ENCODE measurements at places on chromosomes 3 and 15.

DNA sequence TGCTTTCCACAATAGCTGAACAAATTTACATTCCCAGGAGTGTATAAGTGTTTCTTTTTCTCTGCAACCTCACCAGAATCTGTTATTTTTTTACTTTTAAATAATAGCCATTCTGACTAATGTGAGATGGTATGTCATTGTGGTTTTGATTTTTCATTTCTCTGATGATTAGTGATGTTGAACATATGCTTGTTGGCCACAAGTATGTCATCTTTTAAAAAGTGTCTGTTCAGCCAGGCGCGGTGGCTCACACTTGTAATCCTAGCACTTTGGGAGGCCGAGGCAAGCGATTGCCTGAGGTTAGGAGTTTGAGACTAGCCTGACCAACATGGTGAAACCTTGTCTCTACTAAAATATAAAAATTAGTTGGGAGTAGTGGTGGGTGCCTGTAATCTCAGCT lies 619.3 kb downstream of the SI start:
- no peak for DNase-seq

DNA sequence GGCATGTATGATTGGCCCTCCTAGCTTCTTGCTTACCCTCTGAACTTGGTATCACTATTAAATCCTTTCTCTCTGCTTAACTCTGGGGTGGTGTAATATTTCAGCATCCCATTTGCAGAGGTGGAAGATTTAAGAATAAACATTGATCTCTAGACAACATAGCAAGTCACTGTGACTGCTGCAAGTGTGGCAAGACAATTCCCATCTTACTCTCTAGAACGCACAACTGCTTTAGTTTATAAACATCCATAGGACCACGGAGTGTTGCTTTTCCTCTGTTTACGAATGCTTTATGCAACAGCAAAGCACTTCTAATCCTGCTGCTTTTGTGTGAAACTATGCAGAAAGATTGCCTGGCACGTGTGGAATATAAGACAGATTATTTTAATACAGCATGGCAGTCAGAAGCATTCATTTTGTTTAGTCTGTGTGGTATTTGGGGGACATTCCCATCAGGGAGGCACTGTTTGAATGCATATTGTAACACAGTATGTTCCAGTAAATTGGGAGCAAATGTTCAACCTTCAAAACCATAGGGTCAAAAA lies 338.9 kb upstream of the TMCO5A start:
- DNase-seq: no peak

GRCh38 chr3:64578062-64578770 lies 109.6 kb downstream of the ADAMTS9 start:
- no peak for DNase-seq

GRCh38 chr3:70400194-70400593 lies 87.8 kb upstream of the MDFIC2 start:
- DNase-seq: no peak

DNA sequence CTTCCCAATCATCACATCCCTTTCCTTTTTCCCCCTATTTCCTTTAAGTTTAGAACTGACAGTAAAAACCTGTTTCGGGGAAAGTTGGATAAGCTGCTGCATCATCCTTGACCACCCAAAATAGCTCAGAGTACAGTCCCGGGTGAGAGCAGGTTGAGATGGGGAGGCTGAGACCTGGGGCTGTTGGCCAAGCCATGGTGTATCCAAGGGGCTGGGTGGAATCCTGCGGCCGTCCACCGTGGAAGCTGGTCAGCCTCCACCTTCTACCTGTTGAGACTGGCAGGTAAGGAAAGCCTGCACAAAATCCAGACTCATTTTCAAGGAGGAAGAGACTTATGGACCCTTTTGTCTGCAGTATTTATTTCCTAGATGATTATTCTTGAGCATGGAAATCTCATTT lies 128.2 kb upstream of the PLXNA1 start:
- no peak for DNase-seq

DNA sequence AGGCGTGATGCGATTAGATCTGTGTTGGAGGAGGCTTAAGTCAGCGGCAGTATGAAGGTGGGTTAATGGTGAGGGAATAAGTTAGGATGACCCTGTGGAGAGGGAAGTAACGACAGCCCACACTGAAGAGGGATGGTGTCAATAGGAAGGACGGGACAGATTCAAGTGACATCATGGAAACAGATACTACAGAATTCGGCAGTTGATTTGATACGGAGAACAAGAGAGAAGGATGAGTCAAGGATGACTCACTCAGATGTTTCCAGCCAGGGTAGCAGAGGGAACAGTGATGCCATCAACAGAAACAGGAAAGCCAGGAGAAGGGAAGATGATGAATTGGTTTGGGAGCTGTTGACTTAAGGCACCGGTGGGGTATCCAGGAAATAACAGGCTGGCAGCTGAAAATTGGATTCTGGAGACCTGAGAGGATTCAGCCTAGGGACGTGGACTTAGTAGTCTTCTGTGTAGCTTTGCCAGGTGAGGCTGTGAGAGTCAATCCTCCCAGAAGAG lies 38.0 kb downstream of the SHC4 start:
- DNase-seq: no peak

DNA sequence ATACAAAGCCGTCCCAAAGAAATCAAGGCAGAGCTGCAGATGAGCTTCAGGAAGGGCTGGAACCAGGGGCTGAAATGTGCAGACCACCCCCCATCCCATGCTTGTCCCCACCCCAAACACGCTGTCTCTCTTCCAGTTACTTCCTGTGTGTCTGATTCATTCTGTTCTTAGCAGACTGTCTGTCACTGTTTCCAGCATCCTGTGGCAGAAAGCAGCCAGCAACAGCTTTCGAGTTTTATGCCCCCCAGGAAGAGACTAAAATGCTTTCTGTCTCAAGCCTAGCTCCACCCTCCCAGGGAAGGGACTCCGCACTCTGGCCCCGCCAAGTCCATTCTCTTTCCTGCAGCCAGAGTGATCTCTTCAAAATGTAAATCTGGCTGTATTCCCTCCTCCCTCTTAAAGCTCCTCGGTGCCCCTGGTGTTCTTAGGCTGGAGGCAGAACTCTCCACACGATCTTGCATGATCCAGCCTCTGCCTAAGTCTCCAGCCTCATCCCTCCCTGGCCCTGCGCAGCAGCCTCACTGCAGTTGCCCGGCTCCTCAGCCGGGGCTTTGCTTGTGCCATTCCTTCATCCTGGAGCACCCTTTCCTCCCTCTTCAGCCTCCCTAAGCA lies 41.5 kb downstream of the HRH1 start:
- no peak for DNase-seq

- no peak for DNase-seq
These were observed 228.7 kb downstream of the MBNL1 start for GRCh38 chr3:152497457-152497856.

DNA sequence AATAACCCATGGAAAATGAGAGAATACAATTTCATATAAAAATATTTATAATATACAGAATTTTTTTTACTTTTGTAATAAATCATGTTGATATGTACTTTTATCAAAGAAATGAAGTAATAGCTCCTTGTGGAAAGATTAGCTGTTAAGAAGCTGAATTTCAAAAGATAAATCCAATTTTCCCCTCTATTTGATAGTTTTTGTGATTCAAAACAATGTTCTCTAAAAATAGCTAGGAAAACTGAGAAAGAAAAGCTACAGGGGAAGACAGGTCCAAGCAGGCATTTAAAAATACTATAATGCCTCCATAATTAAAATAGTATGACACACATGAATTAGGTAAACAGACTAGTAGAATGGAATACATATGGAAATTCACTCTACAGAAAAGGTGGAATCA lies 44.9 kb downstream of the SCAPER start:
- no peak for DNase-seq

GRCh38 chr3:8987645-8988383 lies 24.5 kb upstream of the RAD18 start:
- peak; percentile 64 for DNase-seq

DNA sequence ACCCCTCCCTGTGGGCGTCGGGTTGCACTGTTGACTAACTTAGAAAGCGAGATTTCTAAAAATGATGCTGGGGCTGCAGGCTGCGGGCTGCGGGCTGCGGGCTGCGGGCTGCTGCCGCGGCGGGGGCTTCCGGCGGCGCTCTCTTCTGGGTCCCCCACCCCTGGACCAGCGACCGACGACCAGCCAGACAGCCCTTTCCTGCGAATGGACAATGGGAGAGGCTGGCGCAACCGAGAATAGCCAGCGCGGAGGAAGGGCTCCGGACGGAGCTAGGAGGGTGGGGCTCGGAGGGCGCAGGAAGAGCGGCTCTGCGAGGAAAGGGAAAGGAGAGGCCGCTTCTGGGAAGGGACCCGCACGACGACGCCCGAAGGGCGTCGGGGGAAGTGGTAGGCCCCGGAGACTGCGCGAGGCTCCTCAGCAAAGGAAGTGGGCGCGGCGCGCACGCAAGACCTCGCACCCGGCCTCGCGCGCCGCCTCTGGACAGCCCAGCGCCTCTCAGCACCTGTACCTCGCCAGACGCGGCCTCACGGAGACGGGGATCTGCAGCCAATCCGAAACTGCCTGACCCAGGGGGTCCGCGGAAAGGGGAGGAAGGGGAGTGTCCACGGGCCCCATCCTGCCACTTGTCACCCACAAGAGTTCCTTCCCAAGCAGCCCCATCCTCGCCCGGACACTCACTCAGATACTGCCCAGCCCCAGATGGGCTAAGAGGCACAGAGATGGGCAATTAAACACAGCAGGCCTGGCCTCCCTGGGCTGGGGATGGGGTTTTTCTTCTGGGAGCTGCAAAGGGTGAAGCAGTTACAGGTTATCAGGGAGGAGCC lies 70.7 kb downstream of the SLC12A8 start:
- DNase-seq: peak; percentile 83

DNA sequence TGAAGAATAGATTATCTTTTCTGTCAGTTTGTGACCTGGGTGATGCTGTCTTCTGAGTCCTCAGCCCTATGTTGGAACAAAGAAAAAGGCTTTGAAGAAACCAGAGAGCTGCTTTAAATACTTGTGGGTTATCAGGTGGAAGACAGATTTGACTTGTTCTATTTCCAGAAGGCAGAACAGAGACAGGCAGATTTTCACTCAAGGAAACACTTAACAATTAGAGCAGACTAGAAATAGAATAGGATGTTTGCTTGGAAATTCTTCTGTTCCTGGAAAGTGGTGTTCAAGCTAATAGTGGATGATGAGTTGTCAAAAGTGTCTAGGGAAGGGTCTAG lies 219.4 kb downstream of the UBE2E2 start:
- no peak for DNase-seq

GRCh38 chr15:64152507-64153387 lies 1.2 kb downstream of the SNX22 start:
- DNase-seq: peak; percentile 18

DNA sequence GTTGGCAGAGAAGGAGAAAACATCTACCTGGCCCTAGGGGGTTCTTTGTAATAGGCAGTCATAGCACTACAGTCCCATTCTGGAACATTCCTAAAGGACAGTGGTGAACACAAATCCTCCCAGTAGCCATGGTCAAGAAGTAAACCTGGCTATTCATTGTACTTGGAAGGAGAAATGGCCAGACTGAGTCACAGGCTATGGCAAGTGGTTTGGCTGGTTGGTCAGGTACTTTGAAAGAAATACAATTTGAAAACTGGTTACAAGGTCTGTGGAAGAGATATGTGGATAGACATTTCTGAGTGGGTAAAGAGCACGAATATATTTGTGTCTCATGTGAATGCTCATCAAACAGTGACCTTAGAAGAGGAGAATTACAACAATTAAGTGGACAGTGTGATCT lies 33.0 kb upstream of the FAN1 start:
- DNase-seq: no peak

DNA sequence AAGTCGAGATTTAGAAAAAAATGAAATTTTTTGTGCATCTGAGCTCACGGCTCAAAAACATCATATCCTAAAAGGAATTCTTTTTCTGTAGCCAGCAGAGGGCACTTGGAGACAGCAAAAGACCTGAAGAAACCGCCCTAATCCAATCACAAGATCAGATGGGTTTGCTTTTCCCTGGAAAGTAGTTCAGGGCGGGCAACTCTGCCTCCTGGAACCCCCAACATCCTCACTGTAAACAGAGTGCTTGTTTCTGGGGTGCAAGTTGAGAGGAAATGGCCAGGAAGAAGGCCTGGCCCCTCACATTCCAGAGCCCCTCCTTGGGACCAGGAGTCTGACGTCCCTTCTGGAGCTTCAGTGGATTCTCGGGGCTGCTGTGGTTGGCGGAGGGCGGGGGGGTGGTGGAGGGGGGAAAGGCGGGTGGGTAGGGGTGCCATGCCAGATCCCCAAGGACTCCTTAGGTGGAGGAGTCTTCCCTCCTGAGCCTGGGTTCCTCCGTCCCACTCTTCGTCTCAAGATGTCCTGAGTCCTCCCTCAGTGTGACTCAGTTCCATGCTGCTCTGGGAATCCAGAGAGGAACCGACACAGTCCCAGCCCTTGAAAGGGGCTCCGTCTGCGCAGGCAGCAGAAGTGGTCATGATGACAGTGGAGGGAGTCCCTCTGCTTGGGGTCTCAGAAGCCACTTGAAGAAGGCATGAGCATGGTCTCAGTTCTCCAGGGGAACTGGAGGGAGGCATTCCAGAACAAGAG lies 35.9 kb downstream of the CCK start:
- no peak for DNase-seq

- DNase-seq: no peak
These were observed 24.9 kb upstream of the RASGRP1 start for GRCh38 chr15:38589502-38589901.

- no peak for DNase-seq
These were observed 186.9 kb downstream of the MAGI1 start for GRCh38 chr3:65851827-65852226.

- no peak for DNase-seq
These were observed 19.5 kb downstream of the SIDT1 start for GRCh38 chr3:113551820-113552219.

GRCh38 chr3:44712455-44713075 lies at the start of gene ZNF502:
ZNF502 (plus strand) TSS chr3:44712660; CDS start chr3:44720262, 7,602 bp downstream.
- DNase-seq: peak; percentile 65

- no peak for DNase-seq
These were observed 18.1 kb upstream of the BSN start for GRCh38 chr3:49535971-49536874.

- DNase-seq: no peak
These were observed 37.1 kb downstream of the MAP3K13 start for GRCh38 chr3:185399737-185400667.

DNA sequence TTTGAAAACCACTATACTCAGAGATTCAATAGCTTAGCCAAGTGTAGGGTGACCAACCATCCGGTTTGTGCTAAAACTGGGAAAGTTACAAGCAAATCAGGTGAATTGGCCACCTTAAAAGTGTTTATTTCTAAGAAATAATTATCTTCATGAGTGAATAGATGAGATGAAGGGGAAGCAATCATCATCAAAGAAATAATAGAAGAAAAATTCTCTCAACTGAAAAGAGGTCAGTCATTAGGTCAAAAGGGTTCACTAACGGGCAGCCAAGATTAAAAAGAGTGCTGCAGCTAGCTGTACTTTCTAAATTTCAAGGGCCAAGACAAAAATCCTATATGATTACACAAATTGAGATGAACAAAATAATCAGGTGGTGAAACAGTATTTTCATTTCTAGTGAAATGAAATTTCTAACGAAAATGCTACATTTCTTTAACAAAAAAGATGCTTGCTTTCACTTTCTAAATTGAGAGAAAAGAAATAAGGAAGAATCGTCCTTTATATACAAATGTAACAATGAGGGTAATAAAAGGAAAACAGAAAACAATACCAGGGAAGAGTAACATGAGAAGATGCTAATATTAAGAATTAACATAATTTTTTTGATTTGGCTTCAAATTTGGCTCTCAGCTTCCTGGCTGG lies 34.7 kb upstream of the TSC22D2 start:
- DNase-seq: no peak

- DNase-seq: no peak
These were observed 10.8 kb downstream of the MINAR1 start for GRCh38 chr15:79442911-79443310.
